ENCODE measurements at places on chromosomes 2 and 18.

DNA sequence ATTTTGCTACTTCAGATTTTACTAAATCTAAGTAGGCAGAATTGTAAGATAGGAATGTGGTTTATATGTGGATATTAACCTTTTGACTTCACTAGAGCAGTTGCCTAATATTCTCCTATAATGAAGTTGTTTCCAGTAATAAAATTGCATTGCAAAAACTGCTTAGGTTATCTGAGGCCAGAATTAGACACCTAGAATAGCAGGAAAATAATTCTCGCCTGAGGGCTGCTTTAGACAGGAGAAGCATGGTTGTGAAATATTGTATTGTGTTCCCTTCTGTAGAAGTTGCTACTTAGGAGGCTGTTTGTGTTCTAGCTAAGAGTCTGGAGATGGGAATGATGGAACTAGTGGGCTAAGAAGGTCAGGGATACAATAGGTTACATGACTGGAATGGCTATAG, 146.3 kb downstream of the PLCL1 start:
- no peak for DNase-seq

DNA sequence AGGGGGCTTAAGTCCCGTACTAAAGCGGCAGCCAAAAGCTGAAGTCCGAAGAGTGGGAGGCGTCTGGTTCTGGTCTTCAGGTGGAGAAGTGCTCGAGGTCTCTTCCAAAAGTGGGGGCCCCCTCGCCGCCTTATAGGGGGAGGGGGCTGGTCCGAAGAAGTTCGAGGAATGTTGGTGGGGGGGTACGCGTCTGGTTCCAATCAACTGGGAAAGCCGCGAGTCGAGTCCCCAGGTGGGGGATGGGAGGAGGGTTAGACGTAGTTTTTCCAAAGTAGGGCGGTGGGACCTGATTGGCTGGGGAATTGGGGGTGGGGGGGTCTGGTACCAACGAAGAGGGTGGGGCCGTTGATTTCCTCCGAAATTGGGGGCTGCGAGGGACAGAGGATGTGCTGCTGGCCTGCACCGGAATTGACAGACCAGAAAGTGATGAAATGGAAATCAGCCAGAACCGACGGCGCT, 594 bp downstream of the ITM2C start:
- no peak for DNase-seq

DNA sequence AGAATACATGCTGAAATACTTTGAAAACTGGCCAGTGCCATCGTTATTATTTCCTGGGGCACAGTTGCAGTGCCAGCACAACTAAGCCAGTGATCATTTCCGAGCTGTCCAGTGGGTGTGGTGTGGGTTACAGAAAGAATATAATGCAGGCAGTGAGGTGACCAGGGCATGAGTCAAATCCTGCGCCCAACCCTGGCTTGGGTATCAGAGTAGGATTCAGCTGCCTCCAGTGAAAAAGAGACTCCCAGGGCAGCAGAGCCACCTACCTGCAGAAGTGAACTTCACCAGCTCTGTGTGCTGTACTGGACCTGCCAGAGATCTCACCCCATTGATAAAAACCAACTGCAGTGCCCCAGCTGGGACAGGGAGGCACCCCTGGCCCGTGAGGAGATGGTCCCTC, 18.0 kb downstream of the SLC9A2 start:
- no peak for DNase-seq

- DNase-seq = no peak
Observed at GRCh38 chr2:8028436-8028835, 653.4 kb upstream of the ID2 start.

DNA sequence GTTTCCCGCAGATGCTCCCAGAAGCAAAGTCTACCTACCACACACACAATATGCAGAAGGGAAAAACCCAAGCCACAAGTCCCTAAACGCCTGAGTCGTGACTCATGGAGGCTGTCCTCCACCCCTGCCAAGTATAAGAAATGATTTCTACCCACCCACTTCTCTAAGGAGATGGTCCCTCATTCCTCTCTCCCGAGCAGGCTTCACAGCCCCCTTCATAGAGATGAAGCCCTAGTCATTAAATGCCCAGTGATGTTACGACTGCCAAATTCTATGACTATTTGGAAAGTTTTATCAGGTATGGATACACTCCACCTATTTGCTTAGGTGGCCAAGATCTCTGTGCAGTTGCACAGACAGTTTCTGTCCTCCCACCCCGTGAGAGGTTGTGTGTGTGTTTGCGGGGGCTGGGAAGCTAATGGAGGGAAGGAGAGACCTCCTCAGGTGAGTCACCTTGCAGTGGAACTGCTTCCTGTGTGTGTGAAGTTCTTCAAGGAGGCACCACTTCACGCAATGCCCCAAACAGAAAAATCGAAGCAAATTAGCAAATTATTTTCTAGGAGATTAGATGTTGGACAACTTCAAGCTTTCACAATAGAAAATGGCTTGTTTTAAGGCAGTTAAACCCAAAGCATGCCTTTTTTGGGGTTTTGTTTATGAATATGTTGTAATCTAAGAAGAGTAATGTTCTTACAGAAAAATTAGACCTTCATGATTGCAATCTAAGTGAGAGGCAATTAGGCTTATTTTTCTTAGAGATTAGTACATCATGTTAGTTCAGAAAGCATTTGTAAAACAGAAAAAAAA, 175.2 kb downstream of the TGIF1 start:
- DNase-seq = peak; percentile 97

Data from iris pigment epithelial cell (primary cell).